Stimulated activated naive B cell treated with anti-CD40 and anti-IgM and Interleukin-4, amounts not matched to agents 10 μg/mL and 1 μg/mL and 100 μg/mL, for 72 hours (primary cell): ENCODE measurements at places on chromosomes 7 and 10.
A peak's percentile ranks its signal among the peaks of the same experiment; 100 is the strongest.

DNA sequence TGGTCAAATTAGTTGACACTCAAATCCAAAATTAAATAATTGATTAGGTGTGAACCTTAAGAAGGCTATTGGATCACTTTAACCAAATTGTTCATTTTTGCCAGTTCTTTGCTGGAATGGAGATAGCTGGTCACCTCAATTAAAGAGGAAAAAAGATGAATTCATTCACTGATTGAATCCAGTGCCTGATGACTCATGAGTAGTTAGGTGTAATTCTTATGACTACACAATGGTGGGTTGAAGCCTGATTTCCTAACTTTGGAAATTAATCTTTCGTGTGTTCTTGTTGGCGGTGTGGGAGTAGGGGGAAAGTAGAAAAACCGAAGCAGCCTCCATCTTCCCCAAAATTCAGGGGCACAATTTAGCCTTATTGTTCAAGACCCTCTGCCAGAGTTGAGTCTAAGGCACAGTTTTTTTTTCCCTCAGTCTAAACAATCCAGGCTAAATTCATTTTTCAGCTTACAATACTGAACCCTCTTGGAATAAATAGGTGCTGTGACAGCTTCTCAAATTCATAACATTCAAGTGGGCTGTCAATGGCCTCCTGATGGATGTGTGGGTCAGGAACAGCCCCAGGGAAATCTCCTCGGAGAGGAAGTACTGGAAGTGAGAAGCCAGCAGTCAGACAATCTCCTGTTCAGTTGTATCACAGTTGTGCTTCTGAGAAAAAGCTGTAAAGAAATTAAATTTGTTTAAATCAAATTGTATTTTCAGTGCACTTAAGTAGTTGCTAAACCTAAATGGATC is 356.6 kb downstream of the BBS9 start:
- no peaks in the 10 kb centered on the region for H3K27me3 ChIP-seq
- no peak for DNase-seq
- H3K36me3 ChIP-seq, result peaks cover 7% of the 10 kb centered on the region
- H3K4me3 ChIP-seq, result no peak overlapping the region

GRCh38 chr10:120823266-120823665 is 27.9 kb upstream of the WDR11 start:
- H3K27me3 ChIP-seq, result peaks cover 5% of the 10 kb centered on the region
- DNase-seq, result no peak
- peaks cover 4% of the 10 kb centered on the region for H3K36me3 ChIP-seq
- no peak overlapping the region for H3K27ac ChIP-seq
- peaks cover 12% of the 10 kb centered on the region for H3K4me1 ChIP-seq

GRCh38 chr7:28748346-28748745 is 209.8 kb downstream of the TRIL start:
- no peaks in the 10 kb centered on the region for H3K36me3 ChIP-seq
- H3K27ac ChIP-seq, result peak overlapping the region; percentile 4
- no peak for DNase-seq
- H3K27me3 ChIP-seq, result no peaks in the 10 kb centered on the region
- H3K4me1 ChIP-seq, result no peaks in the 10 kb centered on the region

GRCh38 chr7:117895276-117895675 is 22.0 kb upstream of the CTTNBP2 start:
- DNase-seq, result no peak
- no peak overlapping the region for H3K4me3 ChIP-seq
- no peaks in the 10 kb centered on the region for H3K27me3 ChIP-seq
- no peaks in the 10 kb centered on the region for H3K4me1 ChIP-seq

DNA sequence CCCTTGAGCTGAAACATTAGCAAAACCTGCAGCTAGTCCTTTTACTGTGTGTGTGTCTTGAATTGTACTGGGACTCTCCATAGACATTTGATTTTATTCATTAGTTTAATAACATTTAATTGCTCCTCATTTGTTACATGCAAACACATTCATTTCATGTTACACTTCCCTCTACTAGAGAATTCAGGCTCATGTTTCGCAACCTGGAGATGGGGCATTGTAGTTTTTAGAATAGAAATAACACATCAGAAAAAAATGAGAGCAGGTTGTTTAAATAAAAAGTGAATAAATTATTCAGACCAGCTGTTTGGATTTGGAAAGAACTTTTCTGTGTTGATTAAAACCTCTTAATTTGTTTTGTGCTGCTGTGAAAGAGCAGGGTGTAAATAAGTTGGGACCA is 243.9 kb downstream of the ETV1 start:
- H3K4me1 ChIP-seq, result no peaks in the 10 kb centered on the region
- DNase-seq, result no peak
- H3K4me3 ChIP-seq, result no peak overlapping the region
- H3K27ac ChIP-seq, result no peak overlapping the region
- H3K27me3 ChIP-seq, result no peaks in the 10 kb centered on the region

DNA sequence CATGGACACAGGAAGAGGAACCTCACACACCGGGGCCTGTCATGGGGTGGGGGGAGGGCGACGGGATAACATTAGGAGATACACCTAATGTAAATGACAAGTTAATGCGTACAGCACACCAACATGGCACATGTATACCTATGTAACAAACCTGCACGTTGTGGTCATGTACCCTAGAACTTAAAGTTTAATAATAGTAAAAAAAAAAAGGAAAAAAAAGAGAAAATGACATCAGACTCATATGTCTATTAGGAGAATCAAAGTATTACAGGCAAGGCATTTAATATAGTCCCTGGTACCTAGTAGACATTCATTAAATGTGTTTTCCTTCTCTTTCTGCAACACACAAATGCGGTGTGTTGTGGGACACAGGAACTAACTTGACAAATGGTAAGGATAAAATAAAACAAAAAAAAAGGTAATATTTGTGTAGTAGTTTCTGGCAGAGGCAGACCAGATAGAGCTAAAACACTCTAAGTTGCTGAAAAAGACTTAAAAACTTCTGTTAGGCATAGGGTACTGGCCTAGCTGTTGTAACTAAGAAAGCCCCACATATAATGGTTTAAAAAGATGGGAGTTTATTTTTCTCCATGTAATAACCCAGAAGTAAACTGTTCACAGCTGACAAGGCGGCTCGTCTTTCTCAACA is 68.8 kb downstream of the NAMPT start:
- H3K4me3 ChIP-seq, result no peak overlapping the region
- no peak for DNase-seq
- H3K27me3 ChIP-seq, result peaks cover 38% of the 10 kb centered on the region
- H3K4me1 ChIP-seq, result no peaks in the 10 kb centered on the region
- H3K27ac ChIP-seq, result no peak overlapping the region
- no peaks in the 10 kb centered on the region for H3K36me3 ChIP-seq

DNA sequence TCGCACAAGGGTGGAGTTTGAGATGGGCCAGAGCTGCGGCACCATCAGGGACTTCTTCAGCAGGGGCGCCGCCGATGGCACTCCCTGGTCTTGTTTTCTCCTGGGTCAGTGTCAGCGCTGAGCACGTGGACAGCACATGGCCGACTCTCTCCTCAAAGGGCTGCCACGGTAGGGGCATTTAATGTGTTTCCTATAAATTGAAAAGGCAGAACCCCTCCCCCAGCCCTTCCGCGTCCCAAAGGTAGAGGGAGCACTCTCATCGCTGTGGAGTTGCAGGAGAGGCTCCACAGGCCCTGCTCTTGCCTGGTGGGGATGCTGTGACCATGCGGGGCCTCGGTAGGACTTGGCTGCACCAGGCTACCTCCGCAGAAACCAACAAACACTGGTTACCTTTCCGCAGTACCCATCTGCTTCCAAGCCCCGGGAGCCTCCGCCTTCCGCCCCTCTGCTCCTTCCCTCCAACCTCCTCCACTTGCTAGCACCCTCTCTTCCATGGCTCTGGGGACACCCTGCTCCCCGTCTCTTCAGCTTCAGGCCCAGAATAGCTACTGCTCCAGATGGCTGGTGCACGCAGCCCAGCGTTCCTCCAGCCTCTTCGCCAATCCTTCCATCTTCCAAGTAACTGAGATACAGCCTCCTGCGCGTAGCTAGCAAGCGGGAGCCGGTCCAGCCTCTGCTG is 166.3 kb upstream of the ADCY1 start:
- peaks cover 11% of the 10 kb centered on the region for H3K27me3 ChIP-seq
- no peaks in the 10 kb centered on the region for H3K4me1 ChIP-seq
- DNase-seq, result no peak
- H3K4me3 ChIP-seq, result no peak overlapping the region

GRCh38 chr10:117457071-117457810 is 82.0 kb upstream of the PDZD8 start:
- no peaks in the 10 kb centered on the region for H3K4me1 ChIP-seq
- H3K36me3 ChIP-seq, result no peaks in the 10 kb centered on the region
- H3K4me3 ChIP-seq, result no peak overlapping the region
- DNase-seq, result no peak

DNA sequence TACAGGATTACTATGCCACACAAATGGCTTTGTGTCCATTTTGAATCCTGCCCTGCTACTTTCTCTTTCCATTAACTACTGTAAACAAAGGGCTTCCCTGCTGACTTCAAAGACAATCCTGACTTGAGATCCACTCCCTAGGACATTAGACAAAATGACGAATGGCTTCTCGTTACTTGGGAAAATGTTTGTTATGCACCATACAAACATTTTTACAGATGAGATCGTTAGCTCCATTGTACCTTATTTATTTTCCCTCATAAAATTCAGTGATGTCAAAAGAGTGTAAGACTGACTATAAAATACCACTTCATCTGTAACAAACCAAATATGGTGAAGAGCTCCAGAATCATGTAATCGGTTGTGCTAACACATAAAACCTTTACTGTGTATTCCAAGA is 121.8 kb downstream of the CD36 start:
- H3K27ac ChIP-seq, result no peak overlapping the region
- H3K4me1 ChIP-seq, result no peaks in the 10 kb centered on the region
- H3K27me3 ChIP-seq, result no peaks in the 10 kb centered on the region

GRCh38 chr7:28711114-28711513 is 247.0 kb downstream of the TRIL start:
- peaks cover 13% of the 10 kb centered on the region for H3K27me3 ChIP-seq
- H3K4me1 ChIP-seq, result peaks cover 7% of the 10 kb centered on the region
- no peak overlapping the region for H3K4me3 ChIP-seq
- no peak for DNase-seq
- H3K27ac ChIP-seq, result no peak overlapping the region
- H3K36me3 ChIP-seq, result no peaks in the 10 kb centered on the region

- H3K27ac ChIP-seq, result no peak overlapping the region
- peaks cover 5% of the 10 kb centered on the region for H3K27me3 ChIP-seq
- DNase-seq, result no peak
- no peaks in the 10 kb centered on the region for H3K36me3 ChIP-seq
These were observed 201.4 kb upstream of the NPVF start for GRCh38 chr7:25429731-25430130.

DNA sequence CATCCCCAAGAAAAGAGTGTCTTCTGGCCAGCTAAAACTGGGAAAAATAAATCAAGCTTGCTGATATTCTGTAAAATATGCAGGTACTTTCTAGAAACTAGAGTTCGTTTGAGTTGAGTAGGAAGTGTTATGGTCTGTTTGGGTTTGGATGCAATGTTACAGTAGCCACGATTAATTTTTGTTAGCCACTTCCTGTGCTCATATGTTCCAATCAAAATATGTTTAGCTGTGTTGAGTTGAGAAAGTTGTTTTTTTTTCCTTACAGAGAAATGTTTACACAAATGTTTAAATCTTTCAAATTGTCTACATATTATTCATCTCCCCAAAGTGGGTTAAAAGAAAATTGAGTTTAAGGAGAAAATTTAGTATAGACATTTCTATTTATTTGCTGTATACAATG is 11.3 kb upstream of the LAMB1 start:
- no peak overlapping the region for H3K4me3 ChIP-seq
- H3K27me3 ChIP-seq, result peaks cover 7% of the 10 kb centered on the region
- peaks cover 3% of the 10 kb centered on the region for H3K4me1 ChIP-seq
- no peak for DNase-seq
- H3K36me3 ChIP-seq, result no peaks in the 10 kb centered on the region

DNA sequence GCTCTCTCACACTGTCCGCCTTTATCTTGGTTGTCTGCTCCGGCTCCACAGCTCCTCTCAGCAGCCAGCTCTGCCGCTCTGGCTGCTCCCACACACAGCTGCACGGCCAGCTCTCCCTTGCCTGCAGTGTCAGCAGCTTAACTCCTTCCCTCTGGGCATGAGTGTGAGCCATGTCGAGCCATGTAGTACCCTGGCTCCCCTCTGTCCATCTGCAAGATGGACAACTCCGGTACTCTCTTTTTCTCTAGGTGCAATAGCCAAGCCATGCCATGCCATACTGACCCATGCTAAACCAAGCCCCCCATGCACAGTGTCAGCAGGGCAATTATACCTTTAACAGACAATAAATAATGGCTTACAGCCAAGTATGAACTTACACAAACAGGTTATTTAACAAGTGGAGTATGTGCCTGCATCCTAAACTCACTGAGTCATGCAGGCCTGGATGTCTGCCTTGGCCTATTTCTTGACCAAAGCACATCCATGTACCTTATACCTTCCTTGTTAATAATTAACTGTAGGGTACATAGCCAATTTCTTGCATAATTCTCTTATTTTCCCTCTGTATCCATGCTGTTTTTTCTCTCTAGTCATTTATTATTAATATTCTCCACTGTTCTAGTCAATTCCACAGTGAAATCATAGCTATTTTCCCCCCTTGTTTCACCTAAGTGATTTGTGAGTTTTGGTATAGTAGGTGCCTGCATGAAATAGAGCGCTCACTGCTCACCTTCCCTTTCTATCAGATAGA is 170.9 kb downstream of the CDK14 start:
- peaks cover 37% of the 10 kb centered on the region for H3K4me1 ChIP-seq
- H3K27ac ChIP-seq, result peak overlapping the region; percentile 78
- no peak for DNase-seq
- peaks cover 73% of the 10 kb centered on the region for H3K36me3 ChIP-seq

GRCh38 chr10:107098326-107098725 is 66.2 kb downstream of the SORCS1 start:
- no peaks in the 10 kb centered on the region for H3K4me1 ChIP-seq
- H3K27me3 ChIP-seq, result no peaks in the 10 kb centered on the region
- H3K27ac ChIP-seq, result no peak overlapping the region

DNA sequence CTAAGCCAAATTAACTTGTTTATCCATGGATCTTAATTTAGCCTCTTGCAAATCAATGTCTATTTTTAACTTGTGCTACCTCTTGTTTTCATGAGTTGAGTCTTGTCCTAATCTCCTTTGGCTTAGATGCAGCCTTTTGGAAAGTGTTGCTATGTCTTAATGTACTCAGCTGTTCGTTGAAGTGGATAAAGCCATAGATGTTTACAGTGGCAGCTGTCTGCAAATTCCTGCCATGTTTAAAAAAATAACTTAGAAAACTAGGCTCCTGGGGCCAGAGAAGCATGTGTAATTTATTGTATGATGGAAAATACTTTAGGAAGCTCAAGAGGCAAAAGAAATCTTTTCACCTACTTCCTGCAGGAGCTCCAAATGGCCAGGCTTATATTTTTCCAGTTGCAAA is 253.1 kb upstream of the RHOBTB1 start:
- no peak for DNase-seq
- no peaks in the 10 kb centered on the region for H3K4me1 ChIP-seq
- H3K27me3 ChIP-seq, result peaks cover 14% of the 10 kb centered on the region

GRCh38 chr10:124036746-124037145 is 56.7 kb downstream of the CHST15 start:
- DNase-seq, result no peak
- no peak overlapping the region for H3K4me3 ChIP-seq
- peaks cover 30% of the 10 kb centered on the region for H3K36me3 ChIP-seq
- H3K27me3 ChIP-seq, result no peaks in the 10 kb centered on the region
- H3K27ac ChIP-seq, result no peak overlapping the region

GRCh38 chr7:91069146-91069545 is 195.1 kb upstream of the FZD1 start:
- H3K4me1 ChIP-seq, result peaks cover 7% of the 10 kb centered on the region
- H3K27ac ChIP-seq, result no peak overlapping the region
- no peak for DNase-seq
- H3K27me3 ChIP-seq, result no peaks in the 10 kb centered on the region
- H3K4me3 ChIP-seq, result no peak overlapping the region

- H3K27ac ChIP-seq, result no peak overlapping the region
- peaks cover 3% of the 10 kb centered on the region for H3K36me3 ChIP-seq
- H3K4me3 ChIP-seq, result no peak overlapping the region
These were observed 375.6 kb downstream of the SFMBT2 start for GRCh38 chr10:7035126-7035761.
